ENCODE measurements at places on chromosomes 3 and 15. TPM values are rescaled to one million over a fixed set of nuclear protein-coding genes. Genes with fewer than 3 reads are reported as not detected.
A peak's percentile ranks its signal among the peaks of the same experiment; 100 is the strongest.

RHOA gene
- 607 TPM for total RNA-seq

BOC gene
- 17.9 TPM for total RNA-seq

TUSC7 gene
- total RNA-seq, result not detected

DNA sequence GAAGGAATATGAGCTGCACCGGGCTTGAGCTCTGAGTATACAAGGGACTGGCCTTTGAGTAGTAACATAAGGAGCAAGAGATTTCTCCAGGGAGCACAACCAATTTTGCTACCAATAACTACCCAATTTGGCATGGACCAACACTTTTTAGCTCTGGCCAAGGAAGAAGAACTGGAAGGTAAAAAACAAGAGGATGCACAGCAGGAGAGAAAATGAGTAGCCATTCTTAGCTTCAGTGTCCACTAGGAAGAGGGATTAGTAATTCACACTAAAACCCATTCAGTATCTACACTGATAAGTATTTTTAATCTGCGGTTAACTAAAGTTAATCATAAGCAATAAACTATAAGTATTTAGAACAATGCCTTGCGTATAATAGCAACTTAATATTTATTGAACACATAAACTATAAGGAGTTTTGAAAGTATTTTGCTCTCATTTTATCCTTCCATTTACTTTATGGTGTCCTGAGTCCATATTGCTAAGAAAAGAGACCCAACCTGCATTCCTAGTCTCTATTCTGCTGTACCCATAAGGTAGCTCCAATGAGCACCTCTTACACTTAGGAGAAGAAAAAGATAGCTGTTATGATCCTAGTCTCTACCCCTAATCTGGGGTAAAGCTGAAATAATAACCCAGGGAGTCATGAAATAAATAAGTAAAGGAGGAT, 268.9 kb downstream of the IGSF11 start:
- H3K4me1 ChIP-seq, result no peaks in the 10 kb centered on the region
- no peaks in the 10 kb centered on the region for H3K27me3 ChIP-seq
- no peak for DNase-seq

GRCh38 chr15:75198560-75199356, 2.9 kb upstream of the C15orf39 start:
- no peaks in the 10 kb centered on the region for H3K27me3 ChIP-seq
- H3K27ac ChIP-seq, result no peak overlapping the region
- H3K4me1 ChIP-seq, result peaks cover 15% of the 10 kb centered on the region
- H3K36me3 ChIP-seq, result no peaks in the 10 kb centered on the region

DNA sequence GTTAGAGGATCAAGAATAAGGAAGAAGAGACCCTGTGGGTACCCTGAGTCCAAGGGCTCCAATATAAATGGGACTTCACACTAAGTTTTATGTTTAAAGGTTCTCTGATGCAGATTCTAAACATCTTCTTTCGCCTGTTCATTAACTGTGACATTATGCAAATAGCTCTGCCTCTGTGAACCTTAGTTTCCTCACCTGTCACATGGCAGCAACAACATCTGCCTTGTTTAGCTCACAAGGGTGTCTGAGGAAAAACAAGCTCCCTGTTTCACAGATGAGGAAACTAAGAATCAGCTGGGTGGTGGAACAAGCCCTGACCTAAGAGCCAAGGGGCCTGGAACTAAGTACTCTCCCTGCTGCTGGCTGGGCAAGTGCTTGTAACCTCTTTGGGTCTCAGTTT, 40.8 kb downstream of the GOLGA6L1 start:
- no peak overlapping the region for H3K4me3 ChIP-seq
- H3K36me3 ChIP-seq, result no peaks in the 10 kb centered on the region
- peaks cover 3% of the 10 kb centered on the region for H3K27me3 ChIP-seq
- no peak overlapping the region for H3K27ac ChIP-seq

GRCh38 chr3:126984391-126985131, 1.6 kb downstream of the PLXNA1 start:
- no peak overlapping the region for H3K27ac ChIP-seq
- peaks cover 24% of the 10 kb centered on the region for H3K4me1 ChIP-seq
- H3K4me3 ChIP-seq, result peak overlapping the region; percentile 70

- no peaks in the 10 kb centered on the region for H3K36me3 ChIP-seq
- no peak overlapping the region for H3K27ac ChIP-seq
- DNase-seq, result no peak
- H3K27me3 ChIP-seq, result peaks cover 24% of the 10 kb centered on the region
Measured at GRCh38 chr3:127542441-127542952, 48.0 kb downstream of the TPRA1 start.

DNA sequence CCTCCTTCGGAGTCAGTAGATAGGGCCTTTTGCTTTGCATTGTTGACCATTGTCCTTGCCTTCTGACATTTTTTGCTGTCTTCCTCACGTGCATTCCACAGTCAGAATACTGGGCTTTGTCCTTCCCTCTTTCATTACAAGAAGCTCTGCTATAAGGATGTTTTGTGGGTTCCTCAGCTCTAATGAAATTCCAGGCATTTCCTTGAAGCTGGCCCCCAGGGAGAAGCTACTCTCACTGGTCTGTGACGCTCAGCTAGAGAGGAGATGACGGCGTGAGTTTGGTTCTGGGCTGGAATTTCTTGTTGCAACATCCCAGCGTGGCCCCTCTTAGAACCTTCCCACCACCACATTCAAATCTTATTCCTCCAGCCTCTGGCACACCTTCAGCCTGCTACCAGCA, 210.2 kb downstream of the TJP1 start:
- H3K4me3 ChIP-seq, result peak overlapping the region; percentile 19
- no peaks in the 10 kb centered on the region for H3K27me3 ChIP-seq
- peak overlapping the region; percentile 62 for H3K27ac ChIP-seq
- H3K36me3 ChIP-seq, result no peaks in the 10 kb centered on the region
- DNase-seq, result peak; percentile 76

- H3K27ac ChIP-seq, result no peak overlapping the region
- peaks cover 16% of the 10 kb centered on the region for H3K4me1 ChIP-seq
- DNase-seq, result no peak
- H3K27me3 ChIP-seq, result peaks cover 2% of the 10 kb centered on the region
- no peaks in the 10 kb centered on the region for H3K36me3 ChIP-seq
- H3K4me3 ChIP-seq, result no peak overlapping the region
Measured at GRCh38 chr3:189172668-189173419, 1.1 kb downstream of the TPRG1 start.

- H3K36me3 ChIP-seq, result no peaks in the 10 kb centered on the region
- no peak for DNase-seq
- no peaks in the 10 kb centered on the region for H3K4me1 ChIP-seq
- H3K27ac ChIP-seq, result no peak overlapping the region
Measured at GRCh38 chr3:193389335-193389734, 10.8 kb upstream of the ATP13A5 start.

DNA sequence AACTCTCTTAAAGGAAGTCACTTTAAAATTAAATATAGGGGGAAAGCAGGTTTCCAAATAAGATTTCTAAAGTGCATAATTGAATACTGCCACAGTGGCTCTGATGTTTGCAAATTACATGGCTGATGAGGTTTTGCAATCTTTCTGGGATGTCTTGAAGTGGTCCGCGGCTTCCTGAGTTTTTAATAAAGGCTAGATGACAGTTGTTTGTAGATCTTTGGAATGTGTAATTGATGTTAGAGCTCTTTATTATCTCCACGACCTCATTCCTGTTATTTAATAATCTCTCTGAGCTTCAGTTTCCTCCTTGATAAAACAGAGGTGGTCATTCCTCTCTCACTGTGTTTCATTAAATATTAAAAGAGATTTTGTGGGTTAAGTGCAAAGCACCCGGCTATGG, 27.0 kb upstream of the CEMIP start:
- H3K36me3 ChIP-seq, result peaks cover 58% of the 10 kb centered on the region
- DNase-seq, result no peak
- H3K4me3 ChIP-seq, result no peak overlapping the region
- H3K27me3 ChIP-seq, result no peaks in the 10 kb centered on the region

DNA sequence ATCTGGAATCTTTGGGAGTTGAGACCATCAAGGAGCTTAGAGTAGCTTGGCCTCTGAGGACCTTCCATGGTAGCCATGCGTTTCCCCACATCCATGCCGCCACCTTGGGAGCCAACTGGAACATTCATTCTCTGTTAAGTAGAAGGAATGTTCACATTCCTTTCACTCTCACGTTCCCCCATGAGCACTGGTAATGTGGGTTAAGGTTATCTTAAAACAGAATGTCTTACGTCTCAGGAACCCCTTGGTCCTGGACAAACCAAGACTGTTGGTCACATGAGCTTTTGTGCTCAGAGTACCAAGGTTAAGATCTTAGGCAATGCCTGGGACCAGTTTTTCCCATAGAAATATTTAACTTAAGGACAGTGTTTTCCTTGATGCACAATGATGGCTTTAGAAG, 211.7 kb upstream of the UBE2E1 start:
- DNase-seq, result no peak
- H3K36me3 ChIP-seq, result peaks cover 8% of the 10 kb centered on the region

DNA sequence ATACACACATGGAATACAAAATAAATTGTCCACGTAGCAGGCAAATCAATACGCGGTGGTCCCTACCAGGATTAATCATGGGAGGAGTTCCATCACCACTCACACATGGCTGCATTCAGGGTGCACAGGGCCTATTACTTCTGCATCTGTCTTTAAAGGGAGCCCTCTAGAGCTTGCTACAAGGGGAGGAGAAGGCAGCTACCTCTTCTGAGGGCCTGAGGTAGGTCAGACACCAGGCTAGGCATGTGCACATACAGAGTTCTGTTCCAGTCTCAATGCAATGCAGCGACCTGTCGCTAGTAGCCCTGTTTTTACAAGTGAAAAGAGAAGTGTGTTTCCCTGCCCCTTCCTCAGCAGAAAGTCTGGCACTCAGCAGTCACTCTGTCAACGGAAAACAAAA, 102.7 kb downstream of the ROBO2 start:
- no peaks in the 10 kb centered on the region for H3K27me3 ChIP-seq
- no peak overlapping the region for H3K4me3 ChIP-seq
- H3K4me1 ChIP-seq, result peaks cover 6% of the 10 kb centered on the region
- no peak overlapping the region for H3K27ac ChIP-seq
- no peaks in the 10 kb centered on the region for H3K36me3 ChIP-seq
- DNase-seq, result no peak

DNA sequence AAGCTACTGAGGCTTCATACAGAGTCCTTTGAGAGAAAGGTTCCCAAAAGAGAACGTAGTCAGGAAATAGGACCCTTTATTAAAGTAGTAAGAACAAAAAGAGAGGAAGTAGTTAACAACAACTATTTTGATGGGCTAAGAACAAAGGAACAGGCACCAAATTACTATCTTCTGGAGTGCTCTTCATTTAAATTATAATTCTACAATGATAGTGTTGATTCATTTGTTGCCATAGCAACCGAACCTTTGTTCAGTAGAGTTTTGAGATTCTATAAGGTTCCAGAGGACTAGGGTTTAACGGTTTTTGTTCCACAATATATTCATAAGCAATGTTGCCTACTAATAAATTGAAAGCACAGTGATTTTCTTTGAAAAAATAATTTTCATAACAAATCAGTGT, 78.8 kb downstream of the CMSS1 start:
- DNase-seq, result no peak
- no peaks in the 10 kb centered on the region for H3K27me3 ChIP-seq
